ENCODE measurements at places on chromosomes 2 and 18.

DNA sequence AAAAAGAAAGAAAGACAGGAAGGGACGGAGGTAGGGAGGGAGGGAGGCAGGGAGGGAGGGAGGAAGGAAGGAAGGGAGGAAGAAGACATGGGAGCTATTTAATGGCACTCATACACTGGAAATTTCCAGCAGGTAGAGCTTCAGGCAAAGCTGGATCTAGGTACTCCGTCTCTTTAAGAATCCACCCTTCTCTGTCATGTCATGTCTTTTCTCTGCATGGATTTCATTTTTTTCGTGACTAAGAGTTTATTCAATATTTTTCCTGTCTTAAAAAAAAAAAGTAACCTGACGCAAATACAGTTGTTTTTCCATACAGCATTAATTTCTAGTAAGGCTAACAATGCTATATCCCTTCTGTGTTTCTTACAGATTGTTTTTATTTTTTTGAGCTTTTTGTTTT, 56.3 kb upstream of the MCFD2 start:
- DNase-seq: no peak

GRCh38 chr2:183089192-183089851, 10.8 kb downstream of the DUSP19 start:
- DNase-seq: no peak

- no peak for DNase-seq
Observed at GRCh38 chr2:193428336-193428818, 1233.6 kb upstream of the TMEFF2 start.

DNA sequence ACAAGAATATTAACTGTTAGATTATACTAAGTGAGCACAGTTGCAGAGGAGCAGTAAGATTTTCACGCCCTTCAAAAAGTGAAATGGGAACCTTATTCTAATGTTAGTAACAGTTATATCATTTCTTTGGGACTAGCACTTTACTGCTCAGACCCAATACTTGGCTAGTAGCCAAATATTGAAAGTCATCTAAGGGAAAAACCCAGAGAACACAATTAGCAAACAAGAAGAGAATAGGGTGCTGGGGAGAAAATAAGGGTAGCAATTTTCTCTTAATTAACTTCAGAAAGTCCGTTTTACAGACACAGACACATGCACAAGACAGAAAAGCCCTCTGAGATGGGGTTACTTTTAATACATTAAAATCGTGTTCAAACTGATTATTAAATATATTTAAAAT, 71.8 kb downstream of the ID2 start:
- no peak for DNase-seq

- no peak for DNase-seq
Observed at GRCh38 chr2:233445152-233445830, 91.0 kb downstream of the DGKD start.

- no peak for DNase-seq
Observed at GRCh38 chr2:160331258-160332025, 131.4 kb upstream of the ITGB6 start.

DNA sequence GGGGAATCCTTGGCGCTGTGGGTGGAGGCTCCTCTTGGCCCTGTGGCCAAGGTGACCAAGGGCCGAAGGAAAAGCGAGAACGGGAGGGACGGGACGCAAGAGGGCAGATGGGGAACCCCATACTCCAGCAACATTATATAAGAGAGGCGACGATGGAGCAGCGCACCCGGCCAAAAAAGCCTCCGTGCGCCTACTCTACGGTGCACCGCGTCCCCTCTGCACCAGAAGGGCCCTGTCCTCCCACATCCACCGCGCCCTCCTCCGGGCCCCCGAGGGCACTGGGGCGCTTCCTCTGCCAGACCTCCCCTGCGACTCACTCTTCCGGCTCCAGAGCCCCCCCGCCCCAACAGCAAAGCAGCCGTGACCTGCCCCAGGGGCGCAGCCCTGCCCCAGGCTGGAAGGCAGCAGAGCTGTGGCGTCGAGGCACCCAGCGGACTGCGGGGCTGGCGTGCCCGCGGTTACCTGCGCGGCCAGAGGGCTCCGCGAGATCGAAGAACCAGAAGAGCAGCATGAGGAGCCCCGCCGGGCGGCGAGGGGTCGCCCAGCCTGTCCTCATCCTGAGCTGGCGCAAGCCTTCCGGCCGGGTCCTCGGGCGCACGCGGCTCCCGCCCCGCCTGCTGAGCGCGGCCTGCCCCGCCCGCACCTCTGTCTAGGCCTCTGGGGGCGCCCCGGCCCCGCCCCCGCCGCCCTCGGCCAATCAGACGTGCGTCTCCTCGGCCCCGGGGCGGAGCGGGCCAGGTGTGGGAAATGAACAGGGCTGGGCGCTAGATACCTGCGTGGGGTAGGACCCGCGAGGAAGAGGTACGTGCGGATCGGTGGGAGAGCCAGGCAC, 106.3 kb upstream of the CD302 start:
- peak; percentile 32 for DNase-seq

- no peak for DNase-seq
Observed at GRCh38 chr2:132645722-132646539, 24.1 kb downstream of the LYPD1 start.

DNA sequence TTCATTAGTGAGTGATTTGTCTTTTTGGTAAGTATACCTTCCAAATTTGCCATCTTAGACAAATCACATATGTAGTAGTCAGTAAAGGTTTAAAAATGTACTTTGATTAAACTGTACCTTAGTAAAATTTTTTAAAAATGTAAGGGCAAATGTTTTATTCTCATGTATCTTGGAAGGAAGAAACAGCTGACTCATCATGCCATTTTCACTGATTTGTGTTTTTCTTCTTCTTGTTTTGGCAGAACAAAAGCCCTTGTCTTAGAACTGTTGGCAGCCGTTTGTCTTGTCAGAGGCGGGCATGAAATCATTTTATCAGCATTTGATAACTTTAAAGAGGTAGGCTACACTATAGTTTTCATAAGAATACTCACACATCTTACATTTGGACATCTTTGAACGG, 136.5 kb downstream of the PRPF40A start:
- no peak for DNase-seq

GRCh38 chr2:43218702-43219382, 7.6 kb downstream of the ZFP36L2 start:
- DNase-seq: peak; percentile 65

DNA sequence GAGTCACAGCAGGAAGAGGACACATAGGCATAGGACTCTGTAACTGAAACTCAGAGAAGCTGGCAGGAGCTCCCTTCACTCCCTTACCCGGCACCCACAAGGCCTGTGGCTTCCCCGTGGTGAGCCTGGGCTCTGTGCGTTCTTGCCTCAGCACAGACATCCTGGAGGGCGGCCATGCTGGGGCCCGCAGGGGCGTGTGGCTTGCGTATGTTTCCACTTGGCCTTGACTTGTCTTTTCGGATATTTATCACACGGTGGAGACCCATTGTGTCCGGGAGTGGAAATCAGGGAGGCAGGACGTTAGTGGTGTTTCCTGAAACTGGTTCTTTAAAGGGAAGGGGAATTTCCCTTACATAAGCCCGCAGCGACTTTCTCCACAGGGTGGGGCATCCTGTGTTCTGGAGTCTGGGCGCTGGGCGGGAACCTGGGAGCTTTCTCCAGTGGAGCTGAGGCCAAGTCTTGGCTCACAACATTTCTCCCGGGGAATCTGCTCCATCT, 49.9 kb upstream of the EML6 start:
- DNase-seq: no peak

DNA sequence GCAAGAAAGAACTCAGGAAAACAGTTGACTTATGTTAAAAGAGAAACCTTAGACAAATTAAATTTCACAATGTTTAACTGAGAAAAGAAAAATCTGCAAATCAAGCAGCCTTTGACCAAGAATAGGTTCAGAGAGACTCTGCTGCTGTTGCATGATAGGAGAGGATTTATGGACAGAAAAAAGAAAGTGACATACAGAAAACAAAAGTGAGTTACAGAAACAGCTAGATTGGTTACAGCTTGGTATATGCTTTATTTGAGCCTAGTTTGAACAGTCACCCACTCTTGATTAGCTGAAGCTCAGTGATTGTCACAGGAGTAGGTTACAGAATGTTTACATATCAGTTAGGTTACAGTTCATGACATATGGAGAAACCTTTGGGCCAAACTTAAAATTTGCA, 258.2 kb upstream of the SPOPL start:
- no peak for DNase-seq

- no peak for DNase-seq
Observed at GRCh38 chr2:173669271-173669853, 295.8 kb downstream of the SP3 start.

GRCh38 chr2:224086226-224086914, 47.3 kb upstream of the SERPINE2 start:
- DNase-seq: no peak

DNA sequence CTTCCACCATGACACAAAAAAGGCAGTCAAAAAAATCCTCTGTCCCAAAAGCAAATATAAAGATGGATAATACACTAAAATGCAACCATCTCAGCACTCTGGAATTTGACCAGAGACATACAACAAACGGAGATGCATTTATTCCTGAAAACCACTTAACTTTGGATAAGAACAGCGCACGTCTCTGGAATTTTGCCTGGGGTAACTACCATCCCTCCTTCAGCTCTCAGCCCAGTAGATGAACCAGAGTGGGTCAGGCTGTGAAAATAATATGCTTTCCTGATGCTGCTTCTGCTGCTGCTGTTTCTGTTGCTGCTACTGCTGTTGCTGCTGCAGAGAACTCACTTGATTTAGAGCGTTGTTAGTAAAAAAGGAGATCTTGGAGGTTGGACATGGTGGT, 133.8 kb upstream of the ACVR2A start:
- no peak for DNase-seq

GRCh38 chr2:233414777-233415570, 60.7 kb downstream of the DGKD start:
- no peak for DNase-seq

DNA sequence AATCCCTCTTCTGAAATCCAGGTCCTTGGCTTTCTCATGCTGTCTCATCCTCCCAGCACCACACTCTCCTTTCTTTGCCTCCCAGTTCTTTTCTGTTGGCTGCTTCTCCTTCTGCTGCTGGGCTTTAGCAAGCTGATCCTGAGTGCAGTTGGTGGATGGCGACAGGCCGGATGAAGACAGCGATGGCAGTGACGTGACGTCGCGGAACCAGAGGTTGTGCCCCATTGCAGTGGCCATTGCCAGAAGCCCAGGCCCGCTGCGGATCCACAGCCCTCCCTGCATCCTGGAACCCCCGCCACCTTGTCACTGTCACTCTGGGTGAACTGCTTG, 75.2 kb downstream of the EIPR1 start:
- DNase-seq: no peak

DNA sequence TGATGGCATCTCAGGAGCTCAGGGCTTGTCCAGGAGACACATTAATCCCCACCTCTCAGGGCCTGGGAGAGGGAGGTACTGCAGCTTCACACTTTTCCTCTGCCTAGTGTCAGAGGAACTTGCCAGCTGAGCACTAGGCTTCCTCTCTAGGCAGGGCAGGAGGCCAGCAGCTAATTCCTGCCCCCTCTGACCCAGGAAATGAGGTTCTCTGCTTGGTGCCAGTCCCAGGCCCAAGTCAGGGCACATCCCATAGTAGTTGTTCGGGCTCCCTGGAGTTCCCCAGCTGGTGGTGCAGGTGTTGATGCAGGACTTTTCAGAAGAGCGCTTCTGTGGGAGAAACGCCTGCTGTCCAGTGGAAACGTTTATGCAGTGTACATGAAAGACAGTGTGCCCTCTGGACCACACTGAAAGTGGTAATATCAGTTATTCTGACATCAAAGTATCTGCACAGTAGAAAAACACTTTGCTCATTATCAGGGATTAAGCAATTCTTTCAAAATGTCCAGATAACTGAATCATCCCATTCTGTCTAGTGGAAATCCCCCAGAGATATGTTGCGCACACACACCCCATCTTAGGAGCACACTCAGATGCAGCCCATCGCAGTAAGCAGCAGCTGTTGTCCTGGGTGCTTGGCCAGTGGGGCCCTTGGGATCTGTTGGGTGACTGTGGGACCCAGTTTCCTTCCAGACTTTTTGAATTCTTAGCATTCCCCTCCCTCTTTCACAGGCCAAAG, 17.8 kb upstream of the SCLY start:
- DNase-seq: no peak

GRCh38 chr2:224946895-224947294, 95.4 kb downstream of the DOCK10 start:
- no peak for DNase-seq

DNA sequence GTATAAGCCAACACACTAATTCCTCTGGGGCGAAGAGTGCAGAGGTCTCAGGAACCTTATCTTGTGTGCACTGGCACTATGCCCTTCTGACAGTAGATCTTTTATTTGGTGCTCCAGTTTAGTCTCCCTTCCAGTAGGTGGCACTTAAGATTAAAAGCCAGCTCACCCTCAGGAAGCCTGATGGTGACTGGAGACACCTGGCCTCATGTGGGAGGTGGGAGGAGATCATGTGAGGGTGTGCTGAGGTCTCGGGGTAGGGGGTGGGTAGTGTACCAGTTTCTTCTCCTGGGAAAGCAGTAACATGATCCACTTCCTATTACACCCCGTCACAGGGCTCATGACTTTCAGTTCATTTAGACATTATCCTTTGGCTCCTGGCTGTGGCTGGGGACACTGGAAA, 654.9 kb downstream of the ADCYAP1 start:
- DNase-seq: no peak

DNA sequence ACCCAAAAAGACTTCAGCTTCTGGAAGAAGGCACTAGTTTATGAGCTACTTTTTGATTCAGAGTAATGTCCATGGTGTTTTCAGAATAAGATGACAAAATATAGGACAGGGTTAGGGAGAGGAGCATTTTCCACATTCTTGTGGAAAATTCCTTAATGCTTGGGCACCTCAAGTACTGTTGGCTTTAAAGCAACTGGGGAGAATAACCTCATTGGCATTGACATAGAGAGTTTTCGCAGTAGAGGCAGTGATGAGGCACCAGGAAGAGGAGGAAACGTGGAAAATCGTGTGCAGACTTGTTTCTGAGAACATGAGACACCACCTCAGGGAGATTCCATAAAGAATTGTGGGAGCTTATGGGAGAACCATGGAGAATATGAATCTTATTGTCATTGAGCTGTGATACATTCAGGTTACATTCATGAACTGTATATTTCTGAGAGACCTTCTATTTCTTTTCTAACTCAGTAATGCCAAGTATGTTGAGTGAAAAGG, 929.0 kb upstream of the NRXN1 start:
- no peak for DNase-seq

GRCh38 chr2:242044313-242044590, 174.7 kb downstream of the RTP5 start:
- no peak for DNase-seq

- no peak for DNase-seq
Observed at GRCh38 chr2:3476321-3476984, 42.9 kb downstream of the ADI1 start.

GRCh38 chr2:120473522-120474271, 127.8 kb downstream of the INHBB start:
- no peak for DNase-seq

DNA sequence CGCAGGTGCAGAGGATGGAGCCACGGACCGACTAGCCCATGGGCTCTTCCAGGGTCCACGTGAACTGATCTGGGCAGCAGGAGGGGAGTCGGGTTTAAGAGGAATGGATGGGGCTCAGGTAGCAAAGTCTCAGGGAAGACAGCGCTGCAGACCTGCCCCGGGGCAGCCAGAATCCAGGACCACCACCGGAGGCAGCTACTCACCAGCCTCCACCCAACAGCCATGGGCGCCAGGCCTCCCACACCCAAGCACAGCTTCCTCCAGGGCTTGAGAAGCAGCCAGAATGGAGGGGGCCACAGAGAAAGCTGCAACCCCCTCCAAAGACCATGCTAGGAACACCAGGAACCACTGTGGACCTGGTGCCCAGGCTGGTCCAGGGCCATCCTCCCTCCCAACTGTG, 164.3 kb downstream of the TWIST2 start:
- no peak for DNase-seq

- no peak for DNase-seq
Observed at GRCh38 chr2:160033732-160034392, 28.6 kb downstream of the PLA2R1 start.

GRCh38 chr2:53755121-53755520, 12.5 kb upstream of the CHAC2 start:
- DNase-seq: no peak

Measured in esophagus squamous epithelium (tissue), 5 donors.